ENCODE measurements at places on chromosomes 2 and 18. TPM values are rescaled to one million over a fixed set of nuclear protein-coding genes. Genes with fewer than 3 reads are reported as not detected.

- no peak for DNase-seq
Observed at GRCh38 chr2:10658041-10658913, 31.5 kb downstream of the NOL10 start.

GRCh38 chr2:117232305-117232704, 582.2 kb upstream of the DDX18 start:
- DNase-seq = no peak

SCTR gene
- not detected for total RNA-seq

GRCh38 chr18:79627750-79628294, 51.8 kb upstream of the CTDP1 start:
- no peak for DNase-seq

DNA sequence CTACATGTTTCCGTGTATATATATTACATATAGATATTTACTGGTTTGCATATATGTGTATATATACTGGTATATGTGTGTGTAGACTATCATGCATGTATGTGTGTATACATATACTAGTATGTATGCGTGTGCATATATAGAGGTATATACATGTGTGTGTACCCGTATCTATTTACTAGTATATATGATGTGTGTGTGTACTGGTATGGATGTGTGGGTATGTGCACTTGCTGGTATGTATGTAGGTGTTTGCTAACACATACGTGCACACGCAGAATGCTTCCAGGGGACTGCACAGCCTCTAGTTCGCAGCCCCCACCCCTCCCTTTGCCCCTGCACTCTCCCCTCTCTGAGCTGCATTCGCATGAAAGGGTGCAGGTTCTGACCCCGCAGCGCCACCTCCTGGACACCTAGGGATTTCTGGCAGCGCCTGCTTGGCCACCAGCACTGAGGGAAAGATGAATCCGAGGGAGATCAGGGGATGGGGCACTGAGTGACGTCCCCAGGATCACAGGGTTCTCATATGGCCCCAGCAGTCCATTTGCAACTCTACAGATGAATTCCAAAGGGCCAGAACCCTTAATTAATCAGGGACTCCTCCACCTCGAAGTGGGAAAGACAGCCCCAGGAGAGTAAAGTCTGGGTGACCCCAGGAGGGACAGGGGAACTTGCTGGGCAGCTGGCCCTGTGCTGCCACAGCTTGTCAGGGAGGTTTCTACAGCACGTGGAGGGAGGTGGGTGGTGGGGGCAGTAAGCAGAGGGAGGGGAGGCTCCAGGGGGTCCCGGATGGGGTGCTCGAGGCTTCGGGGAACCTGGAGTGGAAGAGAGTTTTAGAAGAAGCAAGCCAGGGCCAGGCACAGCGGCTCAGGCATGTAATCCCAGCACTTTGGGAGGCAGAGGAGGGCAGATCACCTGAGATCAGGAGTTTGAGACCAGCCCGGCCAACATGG, 66.8 kb upstream of the ASAP2 start:
- peak; percentile 77 for DNase-seq

SPAST gene
- total RNA-seq = 25.2 TPM

- no peak for DNase-seq
Observed at GRCh38 chr2:207823865-207824264, 54.2 kb upstream of the FZD5 start.

- DNase-seq = no peak
Observed at GRCh38 chr2:9985531-9986328, 34.2 kb downstream of the GRHL1 start.

DNA sequence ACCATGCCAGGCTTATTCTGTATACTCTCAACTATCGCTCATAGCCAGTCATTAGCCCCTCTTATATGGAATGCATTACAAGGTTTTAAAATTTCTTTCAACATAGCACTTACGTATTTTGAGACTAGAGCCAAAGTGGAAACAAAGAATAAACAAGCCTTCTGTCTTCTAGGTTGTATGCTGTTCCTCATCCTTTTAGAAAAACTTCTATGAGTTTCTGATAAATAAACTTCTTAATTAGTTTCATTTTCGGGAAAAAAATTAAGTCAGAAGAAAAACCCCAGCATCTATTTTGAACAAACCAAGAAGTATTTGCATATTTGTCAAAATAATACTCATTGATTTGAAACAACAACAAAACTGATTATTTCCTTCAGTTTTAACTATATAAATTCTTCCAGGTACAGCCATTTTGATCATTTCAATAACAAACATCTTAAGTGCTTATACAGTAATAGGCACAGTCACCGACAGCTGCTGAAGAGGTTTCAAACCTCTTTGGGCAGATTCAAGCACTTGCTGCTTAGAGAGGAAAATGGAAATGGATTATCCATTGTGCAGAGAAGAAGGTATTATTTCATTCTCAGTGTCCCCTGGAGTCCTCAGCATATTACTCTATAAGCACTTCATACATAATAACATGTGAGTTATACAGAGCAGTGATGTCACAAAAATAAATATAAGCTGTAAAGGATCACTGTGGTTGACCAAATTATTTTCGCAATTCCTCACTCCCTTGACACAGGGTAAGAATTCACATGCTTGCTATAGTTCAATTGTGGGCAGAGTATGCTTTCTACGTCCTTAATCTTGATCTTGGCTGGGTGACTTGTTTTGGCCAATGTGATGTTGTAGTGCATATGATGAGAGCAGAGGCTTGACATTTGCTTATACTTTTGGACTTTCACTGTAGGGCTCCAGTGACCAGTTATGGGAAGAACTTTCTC, 833.8 kb downstream of the TRIB2 start:
- no peak for DNase-seq

- no peak for DNase-seq
Observed at GRCh38 chr2:138500592-138501424, 762 bp upstream of the SPOPL start.

PGAP1 gene
- 39.0 TPM for total RNA-seq

GRCh38 chr2:55848096-55848495, 75.5 kb downstream of the EFEMP1 start:
- no peak for DNase-seq

GAL3ST2 gene
- total RNA-seq = not detected

DNA sequence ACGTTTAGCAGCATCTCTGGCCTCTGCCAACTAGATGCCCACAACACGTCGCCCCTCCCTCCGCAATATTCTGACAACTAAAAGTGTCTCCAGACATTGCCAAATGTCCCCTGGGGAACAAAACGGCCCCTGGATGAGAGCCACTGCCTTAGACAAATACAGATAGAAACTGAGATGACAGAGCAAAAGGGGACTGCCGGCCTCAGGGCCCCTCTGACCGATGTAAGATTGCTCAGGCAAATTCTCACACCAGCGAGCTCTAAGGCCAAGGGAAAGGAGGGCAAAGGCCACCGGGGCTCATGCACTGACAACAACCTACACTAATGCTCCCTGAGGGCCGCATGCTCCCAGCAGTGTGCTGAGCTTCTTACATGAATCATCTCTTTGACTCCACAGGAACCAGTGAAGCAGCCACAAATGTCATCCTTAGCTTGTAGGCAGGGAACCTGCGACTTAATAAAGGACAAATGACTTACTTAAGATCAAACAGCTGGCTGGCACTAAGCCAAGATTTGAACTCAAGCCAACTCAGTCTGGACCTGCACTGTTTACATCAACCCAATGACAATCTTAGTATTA, 228.5 kb downstream of the TTC32 start:
- DNase-seq = no peak

DNA sequence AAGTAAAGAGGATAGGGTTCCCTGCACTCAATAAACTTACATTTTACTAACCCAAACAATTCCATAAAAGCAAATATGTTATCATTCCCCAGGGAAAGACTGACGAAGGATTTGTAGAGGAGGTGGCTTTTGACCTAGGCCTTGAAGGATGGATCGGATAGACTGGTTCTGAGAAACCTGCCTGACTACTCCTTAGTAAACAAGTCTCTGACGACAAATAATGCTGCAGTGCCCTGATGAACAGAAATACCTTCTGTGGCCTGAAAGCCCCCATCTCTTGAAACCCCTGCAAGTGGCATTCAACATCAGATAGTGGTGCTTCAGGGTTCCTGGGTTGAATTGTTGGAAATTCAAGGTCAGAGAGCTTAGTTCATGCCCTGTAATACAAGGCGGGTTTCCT, 19.2 kb downstream of the PRKCE start:
- no peak for DNase-seq

- no peak for DNase-seq
Observed at GRCh38 chr18:28399781-28400362, 222.9 kb upstream of the CDH2 start.

DNA sequence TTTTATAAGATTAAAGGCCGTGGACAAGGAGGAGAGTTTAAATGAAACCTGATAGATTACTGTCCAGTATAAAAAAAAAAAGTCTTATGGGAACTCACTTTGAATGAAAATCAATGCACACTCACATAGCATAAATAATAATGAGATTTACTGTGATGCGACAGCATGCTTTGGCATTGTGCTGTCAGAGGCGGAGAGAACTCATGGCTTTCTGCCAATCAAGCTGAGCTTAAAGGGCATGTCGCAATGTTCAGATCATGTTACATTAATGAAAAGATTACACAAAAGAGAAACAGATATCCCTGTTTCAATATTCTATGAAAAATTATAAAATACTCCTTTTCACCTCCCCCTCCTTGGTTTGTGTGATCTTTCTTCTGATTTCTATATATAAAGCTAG, 310.8 kb downstream of the ERBB4 start:
- no peak for DNase-seq

- DNase-seq = no peak
Observed at GRCh38 chr2:165876269-165876668, 77.3 kb downstream of the TTC21B start.

GPR155 gene
- 33.3 TPM for total RNA-seq

MRPL53 gene
- 83.1 TPM for total RNA-seq

- peak; percentile 72 for DNase-seq
Observed at GRCh38 chr2:135913727-135914365, 37.6 kb upstream of the MCM6 start.

DNA sequence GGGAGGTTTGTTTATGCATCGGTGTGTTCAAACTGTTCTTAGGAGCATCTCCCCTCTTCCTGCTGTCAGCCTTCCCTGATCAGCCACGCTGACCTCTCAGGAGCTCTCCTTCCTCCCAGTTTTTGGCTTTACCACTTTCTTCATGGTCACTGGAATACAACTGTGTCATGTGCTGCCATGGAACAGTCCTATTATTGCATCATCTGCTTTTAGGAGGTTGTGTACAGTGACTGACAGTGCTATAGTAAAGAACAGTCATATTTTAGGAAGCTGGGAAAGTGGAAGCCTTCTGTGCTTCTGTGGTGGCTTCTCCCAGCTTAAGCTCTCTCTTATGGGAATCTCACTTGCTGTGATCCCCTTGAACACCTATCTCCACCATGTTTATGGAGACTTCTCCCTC, 165.5 kb downstream of the TPGS2 start:
- DNase-seq = no peak

GRCh38 chr18:57084331-57085271, 62.3 kb upstream of the BOD1L2 start:
- no peak for DNase-seq

- DNase-seq = peak; percentile 86
Observed at GRCh38 chr2:199979832-199980628, 24.6 kb downstream of the MAIP1 start.

- no peak for DNase-seq
Observed at GRCh38 chr2:23041443-23041842, 343.5 kb upstream of the KLHL29 start.

- no peak for DNase-seq
Observed at GRCh38 chr2:16729335-16729734, 63.7 kb upstream of the CYRIA start.

TP53I3 gene
- total RNA-seq = 2.7 TPM

DNA sequence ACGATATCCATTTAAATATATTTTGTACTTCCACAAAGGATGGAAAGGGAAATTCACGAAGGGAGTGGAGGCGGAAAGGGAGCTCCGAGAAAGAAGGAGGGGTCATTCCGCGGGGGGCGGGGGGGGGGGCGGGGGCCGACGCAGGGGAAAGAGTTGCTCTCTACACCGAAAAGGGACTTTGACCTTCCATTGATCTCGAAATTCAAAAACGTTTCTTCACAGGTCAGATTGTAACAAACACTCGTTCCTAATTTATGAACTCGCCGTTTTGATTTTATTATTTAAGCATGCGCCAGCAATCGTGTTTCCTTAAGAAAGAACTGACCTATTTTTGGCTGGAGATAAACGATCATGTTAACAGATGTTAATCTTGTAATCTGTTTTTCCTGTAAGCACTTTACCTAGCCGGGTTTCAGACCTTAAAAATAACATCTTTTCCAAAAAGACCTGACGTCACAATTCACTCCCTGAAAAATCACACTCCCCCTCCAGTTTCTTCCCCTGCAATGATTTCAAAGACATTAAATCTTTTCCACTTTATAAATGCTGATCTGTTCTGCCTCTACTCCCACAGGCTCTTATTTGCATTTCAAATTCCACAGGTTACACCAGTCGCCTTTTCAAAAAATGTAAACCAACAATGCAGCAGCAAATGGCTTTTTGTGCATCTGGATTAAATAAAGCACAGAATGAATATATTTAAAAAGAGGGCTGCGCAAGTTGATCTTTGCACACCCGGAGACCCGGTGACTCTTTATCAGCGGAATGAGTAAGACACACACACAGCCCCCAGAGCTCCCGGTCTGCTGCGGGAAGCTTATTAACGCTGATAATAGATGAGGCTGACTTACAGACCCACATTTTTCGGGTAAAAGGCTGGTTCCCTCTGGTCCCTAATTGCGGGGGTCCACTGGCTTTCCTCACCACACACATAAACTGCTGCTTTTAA, 1.6 kb downstream of the ZNF516 start:
- no peak for DNase-seq

- no peak for DNase-seq
Observed at GRCh38 chr2:69926849-69927515, 12.1 kb downstream of the MXD1 start.

MATN3 gene
- not detected for total RNA-seq

GAREM2 gene
- total RNA-seq = 3.5 TPM

DNA sequence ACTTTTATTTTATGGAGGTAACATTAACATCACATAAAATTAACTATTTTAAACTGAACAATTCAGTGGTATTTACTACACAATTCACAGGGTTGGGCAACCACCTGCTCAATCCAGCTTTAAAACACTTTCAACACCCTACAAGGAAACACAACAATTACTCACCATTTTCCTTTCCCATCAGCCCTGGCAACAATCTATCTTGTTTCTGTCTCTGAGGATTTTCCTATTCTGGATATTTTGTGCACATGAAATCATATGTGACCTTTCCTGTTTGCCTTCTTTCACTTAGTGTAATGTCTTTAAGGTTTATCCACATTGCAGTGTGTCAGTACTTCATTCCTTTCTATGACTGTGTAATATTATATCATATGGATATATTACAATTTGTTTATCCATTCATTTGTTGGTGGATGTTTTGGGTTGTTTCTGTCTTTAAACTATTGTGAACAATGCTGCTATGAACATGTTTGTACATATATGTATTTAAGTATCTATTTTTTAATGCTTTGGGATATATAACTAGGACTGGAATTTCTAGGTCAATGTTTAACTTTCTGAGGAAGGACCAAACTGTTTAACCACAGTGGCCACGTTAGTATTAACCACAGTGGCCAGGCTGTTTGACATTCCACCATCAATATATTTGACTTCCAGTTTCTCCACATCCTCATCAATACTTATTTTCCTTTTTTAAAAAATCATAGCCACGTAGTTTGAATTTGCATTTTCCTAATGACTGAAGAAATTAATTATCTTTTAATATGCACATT, 72.4 kb upstream of the KIF5C start:
- DNase-seq = no peak

CD226 gene
- total RNA-seq = 113 TPM

FBXO48 gene
- total RNA-seq = 2.8 TPM
